ENCODE measurements at places on chromosomes 2 and 18.
A peak's percentile ranks its signal among the peaks of the same experiment; 100 is the strongest.

- DNase-seq: no peak
Measured at GRCh38 chr2:233010569-233011267, 2.3 kb downstream of the NGEF start.

DNA sequence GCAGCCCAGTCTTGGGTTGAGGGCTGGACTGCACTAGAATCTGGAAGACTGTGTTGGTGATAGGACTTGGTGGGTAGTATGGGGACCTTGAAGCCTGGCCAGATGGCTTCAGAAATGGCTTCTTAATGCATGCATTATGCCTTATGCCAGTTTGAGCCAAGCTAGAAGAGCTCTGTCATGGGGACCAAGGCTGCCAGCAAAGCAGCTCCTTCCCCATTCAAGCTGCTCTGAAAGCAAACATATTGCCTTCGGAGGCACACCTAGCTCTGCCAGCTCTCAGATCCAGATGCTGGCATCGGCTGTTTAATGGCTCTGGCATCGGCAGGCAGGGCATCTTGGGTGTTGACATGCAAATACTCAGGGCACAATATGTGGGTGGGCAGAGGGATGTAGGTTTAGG lies 59.0 kb upstream of the IGFBP5 start:
- DNase-seq: no peak

DNA sequence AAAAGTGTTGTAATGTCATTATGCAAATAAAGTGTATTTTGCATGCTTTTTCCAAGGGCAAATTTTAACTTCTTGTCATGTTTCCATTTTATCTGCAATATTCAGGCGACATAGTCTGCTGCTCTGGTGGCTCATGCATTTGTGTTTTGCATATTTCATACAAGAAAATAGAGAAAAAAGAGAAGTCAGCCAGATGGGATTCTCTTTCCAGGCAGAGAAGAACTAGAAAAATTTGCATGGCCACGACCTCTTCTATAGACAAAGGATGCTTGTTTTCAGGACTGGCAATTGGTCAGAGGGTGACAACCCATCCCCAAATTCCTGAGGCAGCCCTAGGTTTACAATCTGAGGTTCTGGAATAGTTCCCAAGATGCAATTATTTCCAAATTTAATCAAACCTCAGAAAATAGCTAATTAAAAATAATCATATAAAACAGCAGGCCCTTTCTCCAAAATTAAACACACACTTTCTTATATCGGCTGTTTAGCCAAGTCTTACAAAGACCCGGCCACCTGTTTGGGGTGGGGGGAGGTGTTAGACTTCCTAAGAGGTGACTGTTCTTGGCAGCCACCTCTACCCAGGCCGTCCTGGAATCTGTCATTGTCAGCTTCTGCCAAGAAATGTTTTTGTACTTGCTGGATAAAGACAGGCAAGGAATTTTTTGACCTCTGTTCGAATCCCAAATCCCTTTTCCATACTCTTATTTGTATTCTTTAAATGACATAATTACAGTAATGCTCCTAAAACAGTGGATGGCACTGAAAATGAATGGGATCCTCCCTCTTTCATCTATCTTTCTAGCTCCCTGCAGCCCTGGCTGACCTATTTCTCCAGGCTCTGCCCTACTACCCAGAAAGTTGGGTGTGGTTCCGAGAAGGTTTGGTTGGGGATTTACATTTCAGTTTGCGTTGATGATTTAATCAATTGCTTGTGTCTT lies 20.8 kb upstream of the SOS1 start:
- peak; percentile 83 for DNase-seq

DNA sequence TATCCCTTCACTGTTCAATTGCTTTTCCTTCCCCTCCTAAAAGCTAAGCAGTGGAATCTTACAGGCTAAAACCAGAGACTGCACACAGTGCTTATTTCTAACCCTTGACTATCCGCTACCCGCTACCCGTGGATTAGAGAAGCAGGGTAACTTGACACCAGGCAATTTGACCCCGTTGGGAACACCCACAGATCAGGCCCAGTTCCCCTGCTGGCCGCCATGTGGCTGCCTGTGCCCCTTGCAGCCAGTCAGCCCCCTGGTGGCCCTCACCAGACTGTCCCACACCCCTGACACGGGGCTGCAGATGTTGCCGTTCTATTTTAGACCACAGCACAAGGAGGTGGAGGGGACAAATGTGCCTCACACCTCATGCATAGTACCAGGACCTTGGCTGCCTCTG lies 74.8 kb downstream of the TXNL1 start:
- DNase-seq: no peak

- no peak for DNase-seq
Measured at GRCh38 chr2:205130111-205130829, 552.0 kb upstream of the NRP2 start.

- no peak for DNase-seq
Measured at GRCh38 chr2:53631313-53632125, 136.1 kb upstream of the CHAC2 start.

Data from activated CD4-positive, alpha-beta T cell treated with anti-CD3 and anti-CD28 coated beads, Interleukin-2, amount 10 ng/mL, durations not matched to agents 24 days and 14 days (primary cell).